ENCODE measurements at places on chromosomes 12 and 14. TPM values are rescaled to one million over a fixed set of nuclear protein-coding genes. Genes with fewer than 3 reads are reported as not detected.

The SRRM4 gene
- total RNA-seq, result not detected

The PRR4 gene
- total RNA-seq, result 4.4 TPM

DNA sequence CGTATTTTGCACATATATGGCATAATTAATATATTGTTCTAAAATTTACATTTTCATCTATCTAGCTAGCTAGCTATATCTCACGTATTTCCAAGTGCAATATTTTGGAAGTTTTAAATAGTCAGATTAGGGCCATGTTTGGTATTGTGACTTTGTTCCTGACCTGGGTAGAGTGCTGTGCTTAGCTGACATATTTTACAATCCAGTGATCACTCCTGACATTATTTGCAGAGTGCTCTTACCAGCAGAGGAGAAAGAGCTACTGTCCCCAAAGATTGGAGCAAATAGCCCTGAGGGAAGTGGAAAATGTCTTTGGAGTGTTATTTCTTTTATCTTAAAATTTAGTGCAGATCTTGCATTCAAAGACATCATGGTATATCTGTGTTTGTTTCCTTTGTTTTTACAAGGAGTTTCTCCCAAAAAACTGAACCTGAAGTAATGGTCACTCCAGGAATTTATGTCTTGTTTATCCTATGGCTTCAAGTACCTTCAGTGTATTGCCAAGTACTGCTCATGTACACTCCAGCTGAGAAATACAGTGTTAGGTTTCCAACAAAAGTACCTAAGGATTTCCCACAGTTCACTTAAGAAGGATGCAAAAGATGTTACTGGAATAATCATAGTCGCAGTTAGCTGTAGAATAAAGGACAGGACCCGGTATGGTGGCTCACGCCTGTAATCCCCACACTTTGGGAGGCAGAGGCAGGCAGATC, 49.4 kb upstream of the PSMA6 start:
- H3K27me3 ChIP-seq, result no peaks in the 10 kb centered on the region
- H3K36me3 ChIP-seq, result no peaks in the 10 kb centered on the region
- peaks cover 7% of the 10 kb centered on the region for H3K4me1 ChIP-seq
- DNase-seq, result no peak

DNA sequence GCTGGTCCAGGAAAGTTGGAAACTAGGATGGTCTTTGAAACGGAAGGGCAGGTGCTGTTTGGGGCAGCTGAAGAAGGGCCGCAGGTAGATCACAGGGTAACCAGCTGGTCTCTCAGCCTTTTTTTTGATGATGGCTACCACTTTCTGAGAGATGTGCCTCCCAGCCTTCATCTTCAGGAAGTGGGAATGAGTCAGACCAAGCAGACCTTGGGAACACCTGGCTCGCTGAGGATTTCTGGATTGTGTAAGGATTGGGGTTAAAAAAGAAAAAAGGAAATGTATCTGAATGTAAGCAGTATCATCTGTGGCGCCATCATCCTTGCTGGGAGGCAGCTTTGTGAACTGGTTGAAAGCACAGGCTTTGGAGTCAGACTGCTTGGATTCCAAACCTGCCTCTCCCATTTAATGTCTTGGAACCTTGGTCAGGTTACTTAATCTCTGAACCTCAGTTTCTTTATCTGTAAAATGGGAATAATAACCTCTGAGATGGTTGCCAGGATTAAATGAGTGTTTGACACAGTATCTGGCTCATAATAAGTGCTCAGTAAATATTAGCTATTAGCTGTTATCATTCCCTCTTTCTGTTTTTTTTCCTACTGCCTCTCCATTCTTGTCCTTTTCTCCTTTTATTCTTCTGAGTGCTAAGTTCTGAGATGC, 1.7 kb downstream of the PRPF40B start:
- H3K4me1 ChIP-seq, result peaks cover 30% of the 10 kb centered on the region
- no peak for DNase-seq
- no peaks in the 10 kb centered on the region for H3K36me3 ChIP-seq
- peak overlapping the region; percentile 56 for H3K4me3 ChIP-seq
- H3K27me3 ChIP-seq, result no peaks in the 10 kb centered on the region
- peak overlapping the region; percentile 76 for H3K27ac ChIP-seq

- H3K27ac ChIP-seq, result no peak overlapping the region
- peak overlapping the region; percentile 80 for H3K4me3 ChIP-seq
- DNase-seq, result no peak
- H3K36me3 ChIP-seq, result no peaks in the 10 kb centered on the region
- peaks cover 19% of the 10 kb centered on the region for H3K27me3 ChIP-seq
These were observed 442 bp downstream of the FLVCR2 start for GRCh38 chr14:75578786-75579337.

- H3K36me3 ChIP-seq, result no peaks in the 10 kb centered on the region
- no peaks in the 10 kb centered on the region for H3K4me1 ChIP-seq
- H3K4me3 ChIP-seq, result no peak overlapping the region
- no peak overlapping the region for H3K27ac ChIP-seq
- peaks cover 28% of the 10 kb centered on the region for H3K27me3 ChIP-seq
- DNase-seq, result no peak
These were observed 33.7 kb upstream of the RIC8B start for GRCh38 chr12:106740818-106741217.

GRCh38 chr14:70828188-70828587, 18.9 kb upstream of the MAP3K9 start:
- no peak overlapping the region for H3K4me3 ChIP-seq
- peaks cover 18% of the 10 kb centered on the region for H3K27me3 ChIP-seq
- no peak overlapping the region for H3K27ac ChIP-seq
- H3K36me3 ChIP-seq, result no peaks in the 10 kb centered on the region
- H3K4me1 ChIP-seq, result no peaks in the 10 kb centered on the region

The KRT81 gene
- total RNA-seq, result 0.50 TPM

- H3K4me1 ChIP-seq, result no peaks in the 10 kb centered on the region
- no peak overlapping the region for H3K4me3 ChIP-seq
- H3K27me3 ChIP-seq, result no peaks in the 10 kb centered on the region
- no peak for DNase-seq
- H3K36me3 ChIP-seq, result no peaks in the 10 kb centered on the region
- H3K27ac ChIP-seq, result no peak overlapping the region
These were observed 12.5 kb upstream of the GLIPR1L2 start for GRCh38 chr12:75378354-75378753.

GRCh38 chr12:63040526-63041220, 105.7 kb upstream of the PPM1H start:
- H3K27ac ChIP-seq, result no peak overlapping the region
- H3K4me3 ChIP-seq, result no peak overlapping the region
- DNase-seq, result no peak
- no peaks in the 10 kb centered on the region for H3K27me3 ChIP-seq
- no peaks in the 10 kb centered on the region for H3K4me1 ChIP-seq

DNA sequence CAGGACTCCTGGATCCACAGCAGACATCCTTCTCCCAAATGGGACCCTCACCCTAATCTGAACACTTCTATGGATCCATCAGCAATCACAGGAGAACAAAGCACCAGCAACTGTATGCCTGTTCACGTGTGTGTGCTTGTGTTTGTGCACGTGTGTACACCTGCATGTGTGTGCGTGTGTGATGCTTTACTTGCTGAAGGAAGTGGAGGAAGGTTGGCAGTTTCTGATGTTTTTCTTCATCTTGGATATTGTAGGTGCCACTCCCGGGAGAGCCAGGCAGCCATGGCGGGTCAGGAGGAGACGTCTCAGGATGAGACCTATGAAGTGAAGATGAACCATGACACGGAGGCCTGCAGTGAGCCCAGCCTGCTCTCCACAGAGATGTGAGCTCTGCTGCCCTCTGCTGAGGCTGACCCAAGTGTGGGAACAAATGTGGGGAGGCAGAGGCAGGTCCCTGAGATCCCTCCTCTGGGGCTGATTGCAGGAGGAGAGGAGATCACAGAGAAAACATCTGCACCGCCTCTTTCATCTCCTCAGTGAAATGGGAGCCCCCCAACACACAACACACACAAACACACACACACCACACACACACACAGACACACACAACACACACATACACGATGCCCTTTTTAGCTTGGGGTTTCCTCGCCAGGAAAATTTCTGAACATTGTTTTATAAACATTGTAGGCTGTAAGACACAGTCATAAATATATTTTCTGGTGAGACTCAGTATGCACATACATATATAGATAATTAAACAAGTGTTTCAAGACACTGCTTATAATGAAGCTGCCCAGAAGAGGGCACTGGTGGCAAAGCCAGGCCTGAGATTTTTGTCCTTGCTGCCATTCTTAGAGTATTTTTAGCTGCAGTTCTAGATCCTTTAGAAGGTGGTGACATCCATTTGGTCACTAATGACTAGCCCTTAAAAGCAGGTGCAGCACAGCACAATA, 112.2 kb upstream of the FKBP4 start:
- H3K4me3 ChIP-seq, result no peak overlapping the region
- DNase-seq, result no peak
- peaks cover 3% of the 10 kb centered on the region for H3K4me1 ChIP-seq
- no peaks in the 10 kb centered on the region for H3K27me3 ChIP-seq
- H3K36me3 ChIP-seq, result peaks cover 50% of the 10 kb centered on the region

DNA sequence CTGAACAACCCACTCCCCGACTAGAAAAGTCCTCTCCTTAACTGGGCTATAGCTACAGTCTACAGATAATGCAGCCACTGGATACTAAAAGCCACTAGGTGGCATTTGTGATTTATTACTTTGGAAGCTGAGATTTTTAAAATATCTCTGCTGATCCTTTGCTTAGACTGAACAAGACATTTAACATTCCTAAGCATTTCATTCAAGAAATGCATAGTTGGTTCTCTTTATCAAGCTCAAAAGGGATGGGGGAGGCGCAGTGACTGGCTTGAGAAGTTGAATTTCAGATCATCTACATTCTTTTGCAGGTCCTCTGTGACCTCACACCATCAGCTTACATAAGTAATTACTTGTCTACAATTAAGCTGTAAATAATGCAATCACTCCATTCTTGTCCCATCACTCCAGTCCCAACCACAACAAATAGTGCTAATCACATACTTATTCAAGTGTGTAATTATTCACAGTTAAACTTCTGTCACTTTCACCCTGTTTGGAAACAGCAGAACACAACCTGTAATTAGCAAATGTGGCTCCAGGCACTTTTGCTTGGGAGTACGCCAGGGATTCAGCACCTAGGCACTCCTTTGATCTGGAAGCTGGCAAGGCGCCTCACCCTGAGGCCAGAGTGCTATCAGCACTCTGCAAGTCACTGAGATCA, 203.6 kb downstream of the NOVA1 start:
- DNase-seq, result no peak
- no peaks in the 10 kb centered on the region for H3K4me1 ChIP-seq
- no peaks in the 10 kb centered on the region for H3K27me3 ChIP-seq
- no peak overlapping the region for H3K4me3 ChIP-seq
- H3K27ac ChIP-seq, result no peak overlapping the region
- no peaks in the 10 kb centered on the region for H3K36me3 ChIP-seq

The ATG101 gene
- total RNA-seq, result 46.1 TPM

- peak overlapping the region; percentile 50 for H3K4me3 ChIP-seq
- H3K27me3 ChIP-seq, result no peaks in the 10 kb centered on the region
- peaks cover 54% of the 10 kb centered on the region for H3K4me1 ChIP-seq
- no peak for DNase-seq
These were observed 281.2 kb downstream of the PAWR start for GRCh38 chr12:79409562-79409961.

The TSPAN19 gene
- total RNA-seq, result not detected

- H3K27ac ChIP-seq, result no peak overlapping the region
- no peaks in the 10 kb centered on the region for H3K36me3 ChIP-seq
- no peaks in the 10 kb centered on the region for H3K4me1 ChIP-seq
- DNase-seq, result no peak
- no peaks in the 10 kb centered on the region for H3K27me3 ChIP-seq
These were observed 245.8 kb upstream of the RMST start for GRCh38 chr12:97216848-97217247.

DNA sequence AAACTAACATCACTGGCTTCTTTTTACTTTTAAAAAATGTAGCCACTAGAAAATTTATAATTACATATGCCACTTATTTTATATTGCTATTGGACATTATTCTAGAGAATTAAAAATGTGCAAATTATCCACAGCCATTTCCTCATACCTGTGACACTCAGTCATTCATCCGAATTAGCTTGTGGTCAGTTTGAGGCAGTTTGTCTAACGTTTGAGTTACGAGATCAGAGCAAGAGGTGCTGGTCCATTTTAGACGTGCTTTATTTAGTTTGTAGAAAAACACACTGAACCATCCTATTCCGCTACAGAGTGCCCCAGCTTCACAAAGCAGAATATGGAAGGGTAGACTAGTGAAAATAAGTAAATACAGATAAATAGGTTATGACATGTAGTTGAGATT, 513.0 kb downstream of the NRXN3 start:
- no peaks in the 10 kb centered on the region for H3K27me3 ChIP-seq
- H3K36me3 ChIP-seq, result no peaks in the 10 kb centered on the region
- DNase-seq, result no peak
- no peaks in the 10 kb centered on the region for H3K4me1 ChIP-seq
- H3K27ac ChIP-seq, result no peak overlapping the region
- no peak overlapping the region for H3K4me3 ChIP-seq

The FBXO34 gene
- 16.4 TPM for total RNA-seq

DNA sequence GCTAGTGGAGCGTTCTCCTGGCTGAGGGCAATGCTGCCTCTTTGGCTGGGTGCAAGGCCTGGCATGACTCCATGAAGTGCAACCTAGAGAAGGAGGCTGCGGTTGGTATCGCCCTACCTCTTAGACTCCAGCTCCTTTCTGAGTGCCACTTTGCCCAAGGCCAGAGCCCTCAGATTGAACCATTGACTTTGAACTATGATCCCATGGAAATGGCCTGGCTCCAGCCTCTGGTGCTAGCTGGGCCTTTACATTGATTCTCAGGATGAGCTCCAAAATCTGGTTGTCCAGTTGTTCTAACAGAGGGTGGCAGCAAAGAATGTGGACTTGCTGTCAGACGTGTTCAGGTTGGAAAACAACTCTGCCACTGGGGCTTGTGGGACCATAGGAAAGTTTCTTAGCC, 16.1 kb upstream of the SMOC1 start:
- no peak overlapping the region for H3K4me3 ChIP-seq
- H3K27ac ChIP-seq, result no peak overlapping the region
- no peaks in the 10 kb centered on the region for H3K36me3 ChIP-seq
- peak; percentile 70 for DNase-seq

- no peak for DNase-seq
- no peaks in the 10 kb centered on the region for H3K36me3 ChIP-seq
- peaks cover 15% of the 10 kb centered on the region for H3K4me1 ChIP-seq
- no peak overlapping the region for H3K27ac ChIP-seq
These were observed 4.0 kb upstream of the YEATS4 start for GRCh38 chr12:69355363-69356028.

The PLA2G1B gene
- total RNA-seq, result 1.2 TPM

DNA sequence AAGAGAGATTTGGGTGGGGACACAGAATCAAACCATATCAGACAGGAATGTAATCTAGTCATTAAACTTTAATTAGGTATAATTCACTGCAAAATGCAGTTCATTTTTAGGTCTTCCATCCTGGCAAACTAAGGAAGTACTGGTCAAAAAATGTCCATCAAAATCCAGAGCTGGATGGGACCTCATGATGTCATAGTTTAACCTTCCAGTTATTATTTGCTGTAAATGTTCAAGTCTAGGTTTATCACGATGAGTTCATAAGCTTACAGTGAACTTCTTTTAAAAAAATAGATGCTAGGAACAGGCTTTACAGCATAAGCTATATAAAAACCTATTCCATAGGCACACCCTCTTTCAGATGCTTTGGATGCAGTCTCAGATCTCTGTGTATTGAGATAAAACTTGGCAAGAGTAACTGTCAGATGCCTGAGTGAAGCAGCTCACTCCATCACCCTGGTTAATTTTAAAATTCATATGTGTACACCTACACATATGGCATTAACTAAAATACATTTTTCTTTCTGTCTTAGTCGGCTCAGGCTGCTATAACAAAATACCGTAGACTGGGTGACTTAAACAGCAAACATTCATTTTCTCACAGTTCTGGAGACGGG, 7.9 kb downstream of the SSPN start:
- H3K27ac ChIP-seq, result no peak overlapping the region
- peaks cover 11% of the 10 kb centered on the region for H3K4me1 ChIP-seq
- no peaks in the 10 kb centered on the region for H3K36me3 ChIP-seq
- no peak for DNase-seq
- H3K27me3 ChIP-seq, result no peaks in the 10 kb centered on the region

Measured in osteocyte (in vitro differentiated cells).